ENCODE measurements at places on chromosomes 2 and 18. TPM values are rescaled to one million over a fixed set of nuclear protein-coding genes. Genes with fewer than 3 reads are reported as not detected.

CCDC68 gene
- 2.8 TPM for total RNA-seq

DNA sequence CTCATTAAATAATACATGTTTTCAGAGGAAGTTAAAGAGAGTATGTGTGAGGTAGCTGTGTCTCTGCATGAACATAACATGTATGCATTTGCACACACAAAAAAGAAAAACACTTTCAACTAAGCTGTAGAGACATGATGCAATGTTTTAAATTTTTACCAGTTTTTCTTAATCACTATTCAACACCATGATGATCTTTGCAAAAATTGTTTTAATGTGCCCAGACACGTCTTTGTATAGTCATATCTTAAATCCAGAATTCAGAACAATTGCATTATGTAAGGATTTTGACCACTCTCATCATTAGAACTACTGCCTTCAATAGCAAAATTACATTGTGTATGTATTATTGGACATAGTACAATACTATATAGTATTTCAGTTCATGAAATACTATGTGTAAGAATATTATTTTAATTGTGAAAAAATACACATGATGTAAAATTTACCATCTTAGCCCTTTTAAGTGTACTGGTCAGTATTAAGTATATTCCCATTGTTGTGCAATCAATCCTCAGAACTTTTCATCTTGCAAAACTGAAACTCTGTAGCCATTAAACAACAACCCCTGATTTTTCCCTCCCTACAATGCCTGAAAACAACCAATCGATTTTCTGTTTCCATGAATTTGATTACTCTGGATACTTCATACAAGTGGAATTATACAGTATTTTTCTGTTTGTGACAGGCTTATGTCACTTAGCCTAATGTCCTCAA lies 104.5 kb upstream of the ACVR2A start:
- no peak for DNase-seq

DNA sequence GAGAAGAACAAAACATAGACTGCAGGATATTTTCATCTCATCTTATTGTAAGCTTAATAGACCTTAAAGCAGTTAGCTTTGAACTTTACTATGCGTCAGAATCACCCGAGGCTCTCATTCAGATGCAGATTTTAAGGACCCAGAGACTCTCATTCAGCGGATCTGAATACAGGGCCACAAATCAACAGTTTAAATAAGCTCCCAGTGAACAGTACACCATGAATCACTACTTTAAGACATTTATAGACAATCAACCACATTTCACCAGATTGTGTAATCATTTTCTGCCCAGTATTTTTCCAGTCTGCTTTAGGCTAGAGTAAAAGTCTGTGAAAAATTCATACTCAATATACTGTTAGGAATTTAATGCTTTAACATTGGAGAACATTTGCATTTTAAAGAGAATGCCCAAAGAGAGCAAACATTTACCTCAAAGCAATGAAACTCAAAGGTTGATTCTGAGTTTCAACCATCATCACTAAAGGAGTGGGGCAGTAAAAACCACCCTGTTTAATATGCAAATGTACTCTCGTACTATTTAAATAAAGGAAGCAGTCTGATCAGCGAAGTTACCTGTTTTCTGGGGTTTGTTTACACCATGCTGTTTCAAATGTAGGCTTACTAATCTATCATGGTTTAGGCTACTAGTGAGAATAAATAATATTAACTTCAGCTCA lies 11.0 kb upstream of the ALPK2 start:
- no peak for DNase-seq

DNA sequence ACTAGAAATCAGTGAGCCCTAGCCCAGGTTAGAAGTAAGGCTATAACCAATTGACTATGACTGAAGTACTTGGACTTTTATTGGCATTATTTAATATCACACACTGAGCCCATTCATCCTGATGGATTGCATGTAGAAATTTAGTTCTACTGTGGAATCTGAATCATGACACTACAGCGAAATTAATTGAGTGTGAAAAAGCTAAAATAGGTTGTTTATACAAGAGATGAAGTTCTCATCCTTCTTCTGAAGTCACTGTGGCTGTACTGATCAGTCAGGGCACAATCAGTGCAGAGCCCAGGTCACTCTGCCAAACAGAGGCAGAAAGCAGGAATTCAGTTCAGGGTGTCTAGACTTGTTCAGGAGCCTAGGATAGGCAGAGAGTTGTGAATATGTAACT lies 158.9 kb downstream of the BABAM2 start:
- DNase-seq, result no peak

LONRF2 gene
- total RNA-seq, result 1.6 TPM

DNA sequence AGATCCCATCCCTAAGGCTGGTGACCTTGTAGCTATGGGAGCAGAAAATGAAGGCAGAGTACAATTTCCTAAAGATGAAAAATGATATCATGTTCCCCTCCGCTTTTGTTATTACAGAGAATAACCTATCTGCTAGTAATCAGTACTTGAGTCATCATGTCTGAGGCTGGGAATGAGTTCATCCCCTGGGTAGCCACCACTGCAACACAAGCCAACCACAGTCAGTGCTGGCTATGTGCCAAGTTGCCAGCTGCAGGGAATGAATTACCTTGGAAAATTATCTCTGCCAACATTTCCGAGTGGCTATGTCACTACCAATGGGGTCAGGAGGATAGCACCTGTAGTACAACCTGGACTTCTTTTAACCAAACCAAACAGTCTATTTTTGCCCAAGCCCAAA lies 1094.7 kb upstream of the DDX18 start:
- DNase-seq, result no peak

SERPINB3 gene
- total RNA-seq, result 349 TPM

- no peak for DNase-seq
Measured at GRCh38 chr2:64105670-64106461, 38.4 kb downstream of the PELI1 start.

KYNU gene
- total RNA-seq, result 35.5 TPM

DNA sequence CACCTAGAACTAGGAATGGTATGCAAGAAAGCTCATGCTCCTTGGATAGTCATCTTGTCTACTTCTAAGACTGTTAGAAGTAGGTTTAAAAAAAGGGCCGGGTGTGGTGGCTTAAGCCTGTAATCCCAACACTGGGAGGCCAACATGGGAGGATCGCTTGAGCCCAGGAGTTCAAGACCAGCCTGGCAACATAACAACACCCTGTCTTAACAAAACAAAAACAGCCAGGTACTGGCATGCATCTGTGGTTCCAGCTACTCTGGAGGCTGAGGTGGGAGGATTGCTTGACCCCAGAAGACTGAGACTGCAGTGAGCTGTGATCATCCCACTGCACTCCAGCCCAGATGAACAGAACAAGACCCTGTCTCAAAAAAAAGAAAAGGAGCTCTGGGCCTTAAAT lies 19.9 kb downstream of the PNO1 start:
- DNase-seq, result no peak

C1QL2 gene
- not detected for total RNA-seq

- no peak for DNase-seq
Measured at GRCh38 chr2:176531608-176532007, 262.4 kb downstream of the MTX2 start.

GRCh38 chr18:58194028-58194427 lies 150.0 kb downstream of the NEDD4L start:
- no peak for DNase-seq

RTP5 gene
- 0.19 TPM for total RNA-seq

All from esophagus squamous epithelium (tissue), 5 donors.